ENCODE measurements at places on chromosomes 11 and 22. TPM values are rescaled to one million over a fixed set of nuclear protein-coding genes. Genes with fewer than 3 reads are reported as not detected.

Gene RIBC2
- 2.1 TPM for total RNA-seq

Gene OR56A1
- total RNA-seq: not detected

Gene DCUN1D5
- 28.4 TPM for total RNA-seq

Gene SGSM1
- 1.3 TPM for total RNA-seq

Gene SCGB1D2
- total RNA-seq: not detected

Gene POTEH
- total RNA-seq: not detected

Gene MYEOV
- 4.2 TPM for total RNA-seq

Gene TRPM5
- total RNA-seq: under 0.01 TPM

Gene CHRDL2
- 0.30 TPM for total RNA-seq

Gene RAC2
- total RNA-seq: 5.7 TPM

Gene GSTT2
- not detected for total RNA-seq

Gene KIRREL3
- total RNA-seq: 2.1 TPM

Gene FOLR3
- 0.59 TPM for total RNA-seq

Gene C22orf15
- total RNA-seq: 0.30 TPM

Gene ACRV1
- total RNA-seq: not detected

Gene CYB5R3
- total RNA-seq: 32.9 TPM

Gene LIPT2
- total RNA-seq: 2.1 TPM

Gene OR51I1
- total RNA-seq: 0.59 TPM

Gene TRIM3
- total RNA-seq: 21.4 TPM

Gene CHCHD10
- total RNA-seq: 17.1 TPM

Gene ENTHD1
- not detected for total RNA-seq

Gene SPON1
- total RNA-seq: 60.2 TPM

Gene ZC3H7B
- 28.5 TPM for total RNA-seq

Gene CASP4
- total RNA-seq: 70.0 TPM

Gene MB
- 21.4 TPM for total RNA-seq

Gene MRGPRF
- 13.0 TPM for total RNA-seq

Gene ASPHD2
- total RNA-seq: 0.89 TPM

Gene PANX3
- not detected for total RNA-seq

Gene PHF21B
- 0.39 TPM for total RNA-seq

Gene MS4A15
- not detected for total RNA-seq
